ENCODE measurements at places on chromosomes 13 and 19.

DNA sequence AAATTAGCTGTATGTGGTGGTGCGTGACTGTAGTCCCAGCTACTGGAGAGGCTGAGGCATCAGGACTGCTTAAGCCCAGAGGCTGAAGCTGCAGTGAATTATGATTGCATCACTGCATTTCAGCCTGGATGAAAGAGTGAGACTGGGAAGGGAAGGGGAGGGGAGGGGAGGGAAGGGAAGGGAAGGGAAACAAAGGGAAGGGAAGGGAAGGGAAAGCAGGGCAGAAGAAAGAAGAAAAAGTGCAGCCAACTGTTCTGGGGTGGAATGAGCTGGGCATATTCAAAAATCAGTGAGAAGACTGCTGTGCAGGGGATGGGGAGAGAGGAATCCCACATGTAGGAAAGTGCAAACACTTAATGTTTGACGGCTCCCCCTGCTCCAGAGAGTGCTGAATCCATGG is 905.5 kb downstream of the UQCRFS1 start:
- H3K4me1 ChIP-seq = peaks cover 1% of the 10 kb centered on the region
- H3K27ac ChIP-seq = no peak overlapping the region
- DNase-seq = no peak
- H3K4me3 ChIP-seq = no peak overlapping the region

DNA sequence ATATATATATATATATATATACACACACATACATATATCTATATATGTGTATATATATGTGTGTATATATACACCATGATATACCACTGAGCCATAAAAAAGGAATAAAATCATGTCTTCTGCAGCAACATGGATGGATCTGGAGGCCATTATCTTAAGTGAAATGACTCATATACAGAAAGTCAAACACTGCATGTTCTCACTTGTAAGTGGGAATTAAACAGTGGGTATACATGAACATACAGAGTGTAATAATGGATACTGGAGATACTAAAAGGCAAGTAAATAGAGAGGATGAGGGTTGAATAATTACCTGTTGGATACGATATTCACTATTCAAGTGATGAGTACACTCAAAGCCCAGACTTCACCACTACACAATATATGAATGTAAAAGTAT is 332.6 kb downstream of the SLITRK1 start:
- no peak overlapping the region for H3K27ac ChIP-seq
- no peak overlapping the region for H3K4me3 ChIP-seq
- no peaks in the 10 kb centered on the region for H3K36me3 ChIP-seq
- no peaks in the 10 kb centered on the region for H3K4me1 ChIP-seq

- no peak overlapping the region for H3K27ac ChIP-seq
- DNase-seq = no peak
- no peaks in the 10 kb centered on the region for H3K36me3 ChIP-seq
- H3K4me1 ChIP-seq = no peaks in the 10 kb centered on the region
- H3K27me3 ChIP-seq = no peaks in the 10 kb centered on the region
- H3K4me3 ChIP-seq = no peak overlapping the region
Measured at GRCh38 chr13:33717775-33718174, 100.2 kb upstream of the RFC3 start.

DNA sequence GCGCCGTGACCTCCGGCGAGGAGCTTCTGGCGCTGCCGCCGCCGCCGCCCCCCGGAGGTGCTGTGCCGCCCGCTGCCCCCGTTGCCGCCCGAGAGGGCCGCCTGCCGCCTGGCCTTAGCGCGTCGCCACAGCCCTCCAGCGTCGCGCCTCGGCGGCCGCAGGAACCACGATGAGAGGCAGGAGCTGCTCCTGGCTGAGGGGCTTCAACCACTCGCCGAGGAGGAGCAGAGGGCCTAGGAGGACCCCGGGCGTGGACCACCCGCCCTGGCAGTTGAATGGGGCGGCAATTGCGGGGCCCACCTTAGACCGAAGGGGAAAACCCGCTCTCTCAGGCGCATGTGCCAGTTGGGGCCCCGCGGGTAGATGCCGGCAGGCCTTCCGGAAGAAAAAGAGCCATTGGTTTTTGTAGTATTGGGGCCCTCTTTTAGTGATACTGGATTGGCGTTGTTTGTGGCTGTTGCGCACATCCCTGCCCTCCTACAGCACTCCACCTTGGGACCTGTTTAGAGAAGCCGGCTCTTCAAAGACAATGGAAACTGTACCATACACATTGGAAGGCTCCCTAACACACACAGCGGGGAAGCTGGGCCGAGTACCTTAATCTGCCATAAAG is 4.8 kb downstream of the PDX1 start:
- H3K4me1 ChIP-seq = peaks cover 4% of the 10 kb centered on the region
- H3K27me3 ChIP-seq = peaks cover 98% of the 10 kb centered on the region
- DNase-seq = no peak
- H3K4me3 ChIP-seq = no peak overlapping the region

DNA sequence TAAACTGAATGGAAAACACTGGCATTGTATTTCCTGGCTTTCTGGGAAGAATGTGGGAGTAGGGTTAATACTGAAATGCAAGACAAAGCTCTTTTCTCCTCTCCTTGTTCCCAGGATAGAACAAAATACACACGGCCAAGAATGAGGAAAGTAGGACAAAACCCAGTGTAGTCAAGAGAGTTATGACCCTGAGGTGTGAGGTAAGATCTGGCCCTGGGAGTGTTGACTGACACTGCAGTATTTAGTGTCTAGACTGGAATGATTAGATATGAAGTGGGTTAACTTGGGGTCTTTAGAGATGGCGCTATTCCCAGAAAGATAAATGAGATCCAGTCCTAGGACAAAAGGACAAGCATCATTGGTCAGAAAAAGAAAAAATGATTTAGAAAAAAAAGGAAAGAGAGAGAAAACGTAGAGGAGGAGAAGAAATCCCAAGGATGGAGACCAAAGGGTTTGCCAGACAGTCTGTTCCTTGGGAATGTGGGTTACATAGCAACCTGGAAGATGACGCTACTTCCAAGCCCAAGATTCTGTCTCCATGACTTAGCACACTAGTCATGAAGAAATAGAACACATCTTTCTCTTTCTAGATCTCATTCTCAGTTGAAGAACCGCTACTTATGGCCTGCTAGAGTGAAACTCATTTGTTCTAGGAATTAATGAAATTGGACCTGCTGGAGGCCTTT is 543.6 kb upstream of the GPC6 start:
- H3K27me3 ChIP-seq = no peaks in the 10 kb centered on the region
- no peak for DNase-seq
- no peak overlapping the region for H3K27ac ChIP-seq
- H3K36me3 ChIP-seq = no peaks in the 10 kb centered on the region

DNA sequence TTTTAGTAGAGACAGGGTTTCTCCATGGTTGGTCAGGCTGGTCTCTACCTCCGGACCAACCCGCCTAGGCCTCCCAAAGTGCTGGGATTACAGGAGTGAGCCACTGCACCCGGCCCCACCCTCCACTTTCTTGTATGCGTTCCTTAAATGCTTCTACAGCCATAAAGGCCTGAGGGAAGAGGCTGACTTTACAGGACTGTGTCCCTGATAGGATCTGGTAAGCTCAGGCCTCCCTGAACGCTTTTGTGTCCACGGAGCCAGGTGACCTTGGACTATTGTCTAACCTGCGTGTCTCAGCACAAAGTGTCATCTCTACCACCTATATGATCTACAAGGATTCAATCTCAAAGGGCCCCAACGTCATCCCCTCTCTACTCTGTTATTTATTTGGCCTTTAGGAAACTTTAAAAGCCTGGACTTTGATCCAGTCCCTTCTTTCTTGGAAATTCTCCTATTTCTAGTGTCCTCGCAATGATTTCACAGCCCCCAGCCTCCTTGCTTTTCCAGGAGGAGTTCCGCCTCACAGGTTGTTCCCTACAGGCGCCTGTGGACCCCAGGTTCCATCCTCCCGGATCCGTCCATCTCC is 701 bp downstream of the ZNF552 start:
- H3K27me3 ChIP-seq = no peaks in the 10 kb centered on the region
- H3K27ac ChIP-seq = no peak overlapping the region
- no peak for DNase-seq
- H3K4me1 ChIP-seq = no peaks in the 10 kb centered on the region
- H3K4me3 ChIP-seq = peak overlapping the region; percentile 85

DNA sequence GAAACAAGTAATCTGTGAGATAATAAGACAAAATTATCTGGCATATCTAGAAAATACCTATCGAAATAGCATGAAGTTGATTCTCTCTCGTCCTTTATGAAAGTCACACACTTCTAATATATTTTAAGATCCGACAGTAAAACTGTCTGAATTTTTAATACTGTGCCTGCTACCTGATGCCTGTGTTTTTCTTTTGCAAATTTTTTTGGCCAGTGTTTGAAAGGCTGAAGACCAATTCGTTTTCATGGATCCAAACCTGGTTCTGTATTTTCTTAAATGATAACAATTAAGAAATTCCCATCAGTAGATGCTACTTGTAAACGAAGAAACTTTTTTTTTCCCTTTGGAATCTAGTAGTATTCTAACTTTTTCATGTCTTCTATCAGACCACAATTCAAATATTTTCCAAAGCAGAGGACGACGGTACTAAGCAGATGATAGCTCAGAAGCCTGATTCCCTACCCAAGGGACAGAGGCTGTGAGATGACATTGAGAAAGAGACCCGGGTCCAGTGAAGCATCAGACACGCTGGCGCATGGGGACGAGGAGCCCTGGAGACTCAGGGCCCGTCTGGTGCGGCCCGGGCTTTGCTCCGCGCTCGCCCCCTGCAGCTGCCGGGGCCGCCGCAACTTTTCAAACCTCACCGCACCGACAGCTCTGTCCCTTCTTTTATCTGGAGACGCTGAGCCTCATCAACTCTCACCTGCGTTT is 49.5 kb upstream of the PABPC3 start:
- no peaks in the 10 kb centered on the region for H3K27me3 ChIP-seq
- no peaks in the 10 kb centered on the region for H3K36me3 ChIP-seq
- H3K4me1 ChIP-seq = no peaks in the 10 kb centered on the region
- H3K4me3 ChIP-seq = peak overlapping the region; percentile 47
- no peak for DNase-seq

DNA sequence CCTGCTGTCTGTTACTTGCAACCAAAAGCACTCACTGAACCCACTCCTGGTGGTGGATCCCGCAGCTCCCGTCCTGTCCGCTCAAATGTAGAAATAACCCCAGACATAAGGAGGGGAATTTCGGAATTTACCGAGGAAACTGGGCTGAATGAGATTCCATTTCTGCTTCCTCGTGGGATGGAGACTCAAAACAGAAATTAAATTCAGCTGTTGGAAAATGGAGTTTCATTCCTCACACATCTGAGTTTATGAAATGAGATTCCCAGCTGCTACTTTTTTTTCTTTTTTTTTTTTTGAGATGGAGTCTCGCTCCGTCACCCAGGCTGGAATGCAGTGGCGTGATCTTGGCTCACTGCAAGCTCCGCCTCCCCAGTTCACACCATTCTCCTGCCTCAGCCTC is 44.3 kb downstream of the COLGALT1 start:
- no peak overlapping the region for H3K27ac ChIP-seq
- H3K4me1 ChIP-seq = peaks cover 2% of the 10 kb centered on the region
- DNase-seq = no peak
- H3K27me3 ChIP-seq = no peaks in the 10 kb centered on the region

DNA sequence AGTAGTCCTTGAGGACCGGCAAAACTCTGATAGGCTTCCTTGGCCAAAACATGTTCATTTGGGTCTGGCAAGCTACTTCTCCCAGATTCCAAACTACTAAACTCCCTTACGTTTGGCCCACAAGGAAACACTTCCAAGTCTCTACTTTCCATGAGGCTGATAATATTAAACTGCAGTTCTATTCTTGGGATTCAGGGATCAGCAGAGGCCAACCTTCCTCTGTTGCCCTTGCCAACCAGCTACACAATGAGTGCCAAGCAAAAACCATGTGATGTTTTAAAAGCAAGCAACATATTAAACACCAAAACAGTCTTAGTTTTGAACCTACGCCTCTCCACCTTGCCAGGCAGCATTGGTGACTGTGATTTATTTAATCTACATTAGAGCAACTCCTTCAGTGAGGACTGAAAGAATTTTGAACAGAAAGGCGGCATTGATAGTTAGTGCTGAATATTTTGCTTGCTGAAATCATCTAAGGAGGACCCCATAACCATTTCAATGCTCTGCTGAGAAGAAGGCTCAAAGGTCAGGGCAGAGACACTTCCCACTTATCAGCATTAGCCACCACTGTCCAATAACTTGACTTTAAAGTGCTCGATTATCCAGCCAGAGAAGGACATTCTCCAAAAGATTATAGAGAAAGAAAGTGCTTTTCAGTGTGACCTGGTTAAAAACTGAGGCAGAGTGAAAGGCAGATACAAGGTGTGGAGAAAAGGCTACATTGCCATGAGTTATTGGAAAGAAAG is 287.1 kb downstream of the TBC1D4 start:
- no peaks in the 10 kb centered on the region for H3K27me3 ChIP-seq
- no peak for DNase-seq
- no peaks in the 10 kb centered on the region for H3K36me3 ChIP-seq

- H3K27me3 ChIP-seq = no peaks in the 10 kb centered on the region
- H3K4me3 ChIP-seq = no peak overlapping the region
- H3K4me1 ChIP-seq = peaks cover 2% of the 10 kb centered on the region
- H3K27ac ChIP-seq = no peak overlapping the region
Measured at GRCh38 chr13:44652962-44653660, 77.0 kb upstream of the TSC22D1 start.

GRCh38 chr19:30567536-30568232 is 195.5 kb downstream of the ZNF536 start:
- H3K36me3 ChIP-seq = no peaks in the 10 kb centered on the region
- H3K27ac ChIP-seq = no peak overlapping the region
- peaks cover 8% of the 10 kb centered on the region for H3K4me1 ChIP-seq
- DNase-seq = no peak

GRCh38 chr13:113008851-113009250 is 39.8 kb downstream of the MCF2L start:
- DNase-seq = no peak
- no peaks in the 10 kb centered on the region for H3K36me3 ChIP-seq
- H3K4me1 ChIP-seq = peaks cover 2% of the 10 kb centered on the region
- no peak overlapping the region for H3K27ac ChIP-seq
- no peaks in the 10 kb centered on the region for H3K27me3 ChIP-seq
- no peak overlapping the region for H3K4me3 ChIP-seq

DNA sequence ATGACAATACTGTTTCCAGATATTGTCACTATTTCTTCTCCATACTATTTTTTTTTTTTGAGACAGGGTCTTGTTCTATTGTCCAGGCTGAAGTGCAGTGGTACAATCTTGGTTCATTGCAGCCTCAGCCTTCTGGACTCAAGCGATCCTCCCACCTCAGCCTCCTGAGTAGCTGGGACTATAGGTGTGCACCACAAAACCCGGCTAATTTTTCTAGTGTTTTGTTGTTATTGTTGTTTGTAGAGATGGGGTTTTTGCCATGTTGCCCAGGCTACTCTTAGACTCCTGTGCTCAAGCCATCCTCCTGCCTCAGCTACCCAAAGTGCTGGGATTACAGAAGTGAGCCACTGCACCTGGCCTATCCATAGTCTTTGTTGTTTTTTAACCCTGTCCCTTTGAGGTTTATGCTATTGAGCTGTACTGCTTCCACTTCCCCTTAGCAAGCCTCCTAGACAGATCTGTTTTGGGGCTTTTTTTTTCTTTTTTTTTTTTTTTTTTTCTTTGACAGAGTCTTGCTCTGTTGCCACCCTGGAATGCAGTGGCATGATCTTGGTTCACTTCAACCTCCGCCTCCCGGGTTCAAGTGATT is 27.6 kb upstream of the MAP3K10 start:
- H3K36me3 ChIP-seq = no peaks in the 10 kb centered on the region
- H3K27ac ChIP-seq = no peak overlapping the region
- no peaks in the 10 kb centered on the region for H3K27me3 ChIP-seq
- H3K4me3 ChIP-seq = no peak overlapping the region

All from iPS DF 6.9 (cell line).